ENCODE measurements at places on chromosomes 7 and 10.

DNA sequence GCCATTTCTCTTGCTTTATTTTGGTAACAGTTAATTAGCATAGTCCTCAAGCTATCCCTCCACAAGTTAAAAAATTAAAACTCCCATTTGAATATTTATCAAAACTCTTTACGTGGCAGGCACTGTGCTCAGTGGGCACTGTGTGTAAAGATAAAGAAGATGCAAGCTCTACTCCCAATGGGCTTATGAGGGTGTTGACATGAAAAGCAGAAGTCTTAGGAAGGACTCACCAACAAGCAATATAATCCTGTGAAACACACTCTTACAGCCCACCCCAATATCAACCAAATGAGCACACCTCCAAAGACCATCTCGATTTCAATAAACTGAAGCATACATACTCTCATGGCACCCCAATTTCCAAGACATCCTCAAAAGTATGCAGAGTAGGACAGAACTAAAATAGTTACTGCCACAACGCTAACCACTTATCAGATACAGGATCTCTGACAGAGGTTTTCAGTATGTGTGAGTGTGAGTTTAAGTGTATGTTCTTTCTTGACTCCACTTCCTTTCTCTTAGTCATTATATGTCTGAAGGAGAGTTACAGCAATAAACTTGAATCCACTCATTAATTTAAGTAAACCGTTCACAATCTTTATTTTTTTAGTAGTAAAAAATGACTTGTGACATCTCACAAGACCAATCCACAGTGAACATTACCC lies 120.0 kb downstream of the PDE1C start:
- no peak for DNase-seq

- DNase-seq, result no peak
Observed at GRCh38 chr7:44448922-44449583, 41.4 kb downstream of the NUDCD3 start.

- no peak for DNase-seq
Observed at GRCh38 chr10:48580236-48580635, 24.6 kb downstream of the ARHGAP22 start.

- no peak for DNase-seq
Observed at GRCh38 chr10:30683496-30683895, 53.9 kb upstream of the LYZL2 start.

DNA sequence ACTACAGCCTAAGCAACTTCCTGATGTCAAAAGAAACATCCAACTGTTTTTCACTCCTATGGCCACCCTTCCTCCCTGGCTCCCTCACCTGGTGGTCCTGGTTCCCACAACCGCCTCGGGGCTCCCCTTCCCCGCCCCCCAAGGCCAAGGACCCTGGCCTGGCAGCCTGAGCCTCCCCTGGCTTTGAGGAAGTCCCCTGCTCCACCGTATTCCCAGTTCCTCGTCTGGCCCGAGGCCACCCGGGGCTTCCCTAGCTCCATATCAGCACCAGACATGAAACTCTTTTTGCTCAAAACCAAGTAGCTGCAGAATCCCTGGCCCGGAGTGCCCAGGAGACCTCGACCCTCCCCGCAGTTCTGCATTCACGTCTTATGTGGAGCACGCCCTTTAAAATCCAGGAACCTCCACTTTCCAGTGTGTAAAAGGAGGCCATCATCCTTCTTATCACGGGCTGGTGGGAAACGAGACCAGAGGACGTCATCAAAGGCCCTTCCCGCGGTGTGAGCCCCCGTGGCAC lies 82.9 kb downstream of the PRKAG2 start:
- DNase-seq, result no peak

GRCh38 chr10:33594475-33594874 lies 260.0 kb upstream of the NRP1 start:
- no peak for DNase-seq

DNA sequence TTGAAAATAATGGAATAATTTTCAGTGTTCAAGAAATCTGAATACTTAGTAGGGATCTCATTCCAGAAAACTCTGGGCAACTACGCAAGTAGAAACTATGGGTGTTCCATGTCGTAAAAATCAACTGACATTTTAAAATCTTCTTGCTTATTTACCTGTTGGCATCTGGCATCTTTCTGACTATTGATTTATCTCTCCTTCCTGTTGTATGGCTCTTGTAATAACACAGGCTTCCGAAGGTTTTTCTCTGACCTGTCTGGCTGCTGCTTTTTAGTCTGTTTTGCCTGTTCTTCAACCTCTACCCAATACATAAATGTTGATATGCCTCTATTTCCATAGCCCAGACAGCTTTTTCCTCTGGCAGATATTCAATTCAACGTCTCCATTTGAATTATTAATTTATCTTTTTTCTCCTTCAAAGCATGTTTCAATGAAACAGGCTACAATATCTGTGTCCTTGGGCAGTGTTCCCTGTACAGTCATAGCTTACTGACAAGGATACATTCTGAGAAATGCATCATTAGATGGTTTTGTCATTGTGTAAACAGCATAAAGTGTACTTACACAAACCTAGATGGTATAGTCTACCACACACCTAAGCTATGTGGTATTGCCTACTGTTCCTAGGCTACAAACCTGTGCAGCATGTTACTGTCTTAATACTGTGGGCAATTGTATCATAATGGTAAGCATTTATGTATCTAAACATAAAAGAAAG lies 105.9 kb upstream of the ETV1 start:
- DNase-seq, result no peak

DNA sequence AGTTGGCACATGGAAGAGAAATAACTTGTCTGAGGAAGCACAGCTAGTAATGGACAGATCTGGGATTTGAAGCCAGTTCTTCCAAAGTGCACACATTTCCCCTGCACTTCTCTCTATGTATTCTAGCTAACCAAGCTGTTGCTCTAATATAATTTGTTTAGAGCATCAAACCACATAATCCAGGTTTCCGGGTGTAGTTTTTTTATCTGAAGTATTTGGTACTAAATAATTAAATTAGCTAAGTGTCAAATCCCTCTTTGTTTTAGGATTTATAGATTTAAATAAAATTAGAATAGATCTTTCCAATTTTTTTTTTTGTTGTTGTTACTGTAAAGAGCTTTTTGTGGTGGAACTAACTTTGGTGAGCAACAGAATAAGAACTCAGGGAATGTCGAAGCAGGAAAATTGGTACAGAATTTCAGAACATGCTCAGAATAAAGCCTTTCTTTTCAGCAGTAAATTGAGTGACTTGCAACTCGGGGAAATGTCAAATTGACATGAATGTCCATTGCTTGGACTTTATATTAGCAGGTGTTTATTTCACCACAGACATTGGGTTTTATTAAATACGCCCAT lies 33.7 kb downstream of the CAMK1D start:
- no peak for DNase-seq

DNA sequence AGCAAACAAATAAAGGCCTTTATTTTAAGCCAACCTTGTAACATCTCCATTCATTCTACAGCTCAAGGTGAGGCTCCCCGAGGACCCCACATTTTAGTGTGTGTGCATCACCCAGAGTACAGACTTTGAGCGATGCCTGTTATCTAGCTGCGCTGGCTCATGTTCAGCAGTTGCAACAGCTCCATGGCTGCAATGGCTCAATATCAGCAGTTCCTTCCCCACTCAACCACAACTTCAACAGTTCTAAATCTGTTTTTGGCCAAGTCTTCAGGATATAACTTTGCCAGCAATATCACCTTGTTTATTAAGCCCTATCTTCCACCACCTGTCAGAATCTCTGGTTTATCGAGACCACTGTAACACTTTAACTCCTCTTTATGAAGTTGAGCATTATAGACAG lies 95.8 kb downstream of the WNT2 start:
- no peak for DNase-seq

GRCh38 chr7:12712236-12712635 lies 24.8 kb downstream of the ARL4A start:
- no peak for DNase-seq

Data from GM12878 (cell line).